ENCODE measurements at places on chromosomes 13 and 19.
A peak's percentile ranks its signal among the peaks of the same experiment; 100 is the strongest.

DNA sequence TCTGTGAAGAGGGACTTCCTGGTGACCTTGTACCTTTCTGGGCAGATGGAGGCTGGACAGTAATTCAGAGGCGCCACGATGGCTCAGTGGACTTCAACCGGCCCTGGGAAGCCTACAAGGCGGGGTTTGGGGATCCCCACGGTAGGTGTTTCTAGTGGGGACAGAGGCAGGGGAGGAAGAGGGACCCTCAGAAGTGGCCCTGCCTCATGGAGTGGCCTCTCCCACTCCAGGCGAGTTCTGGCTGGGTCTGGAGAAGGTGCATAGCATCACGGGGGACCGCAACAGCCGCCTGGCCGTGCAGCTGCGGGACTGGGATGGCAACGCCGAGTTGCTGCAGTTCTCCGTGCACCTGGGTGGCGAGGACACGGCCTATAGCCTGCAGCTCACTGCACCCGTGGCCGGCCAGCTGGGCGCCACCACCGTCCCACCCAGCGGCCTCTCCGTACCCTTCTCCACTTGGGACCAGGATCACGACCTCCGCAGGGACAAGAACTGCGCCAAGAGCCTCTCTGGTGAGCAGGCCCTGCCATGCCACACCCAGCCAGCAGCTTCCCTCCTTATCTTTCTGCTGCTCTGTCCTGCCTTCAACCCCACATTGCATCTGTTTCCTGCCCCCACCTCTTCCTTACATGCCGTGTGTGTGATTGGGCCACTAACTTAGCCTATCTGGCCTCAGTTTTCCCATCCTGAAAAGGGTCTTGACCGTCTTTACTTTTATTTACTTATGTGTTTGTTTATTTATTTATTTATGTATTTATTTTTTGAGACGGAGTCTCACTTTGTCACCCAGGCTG is 7.3 kb downstream of the ANGPTL4 start:
- DNase-seq: no peak

DNA sequence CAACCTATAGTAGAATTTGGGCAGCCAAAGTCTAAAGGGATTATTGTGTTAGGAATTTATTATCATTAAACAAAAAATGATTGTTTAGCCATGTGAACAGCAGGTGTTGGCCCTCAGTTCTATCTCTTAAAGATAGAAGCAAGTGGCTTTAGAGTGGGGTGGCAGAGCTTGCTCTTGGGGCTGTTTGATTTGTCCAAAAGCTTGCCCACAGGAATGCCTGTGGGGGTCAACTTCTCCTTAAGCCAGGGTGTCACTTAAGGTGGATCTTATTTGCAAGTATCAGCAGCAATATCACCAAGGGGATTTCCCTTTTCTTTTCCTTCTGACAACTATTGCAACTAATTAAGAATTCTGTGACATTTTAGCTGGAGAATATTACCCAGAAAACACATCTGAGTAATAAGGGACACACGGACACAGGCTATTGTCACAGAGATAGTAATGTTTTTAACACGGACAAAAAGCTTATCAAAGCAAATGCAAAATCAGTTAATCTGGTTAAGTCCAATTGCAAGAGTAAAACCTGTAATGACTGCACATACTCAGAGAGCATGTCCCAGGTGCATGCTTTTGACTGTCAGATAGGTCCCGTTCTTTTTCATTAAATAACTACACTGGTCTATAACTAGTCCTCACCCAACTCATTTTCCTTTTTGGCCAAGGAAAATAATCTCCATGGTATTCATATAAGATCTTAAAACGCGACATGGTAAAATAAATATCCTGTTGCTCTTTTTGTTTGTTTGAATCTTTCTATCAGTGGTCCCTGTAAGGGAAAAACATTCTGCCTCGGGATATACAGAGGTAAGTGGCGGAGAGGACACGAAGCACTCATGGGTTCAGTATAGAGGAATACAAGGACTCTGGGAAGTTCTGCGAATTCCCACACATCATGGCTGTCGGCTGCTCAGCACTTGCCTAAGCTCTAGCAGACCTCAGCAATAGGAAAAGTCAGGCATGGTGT is 172.1 kb upstream of the RFC3 start:
- no peak for DNase-seq

DNA sequence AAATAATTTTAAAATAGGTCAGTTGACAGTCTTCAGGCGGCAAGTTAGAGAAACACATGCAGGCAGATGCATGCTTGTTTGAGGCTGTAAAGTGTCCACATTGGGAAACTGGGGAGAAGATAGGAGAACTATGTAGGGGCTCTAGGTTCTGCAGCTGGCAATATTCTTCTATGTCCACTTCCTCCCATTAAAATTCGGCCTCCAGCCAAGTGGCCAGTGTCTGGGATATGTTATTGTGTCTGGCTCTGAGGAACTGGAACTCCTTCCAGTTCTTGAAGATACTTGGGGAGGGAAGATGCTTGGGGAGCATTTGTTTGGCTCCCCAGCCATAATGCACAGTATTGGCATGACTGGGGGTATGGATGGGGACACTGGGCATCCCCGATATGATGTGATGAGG is 20.9 kb upstream of the KLF2 start:
- DNase-seq: no peak

DNA sequence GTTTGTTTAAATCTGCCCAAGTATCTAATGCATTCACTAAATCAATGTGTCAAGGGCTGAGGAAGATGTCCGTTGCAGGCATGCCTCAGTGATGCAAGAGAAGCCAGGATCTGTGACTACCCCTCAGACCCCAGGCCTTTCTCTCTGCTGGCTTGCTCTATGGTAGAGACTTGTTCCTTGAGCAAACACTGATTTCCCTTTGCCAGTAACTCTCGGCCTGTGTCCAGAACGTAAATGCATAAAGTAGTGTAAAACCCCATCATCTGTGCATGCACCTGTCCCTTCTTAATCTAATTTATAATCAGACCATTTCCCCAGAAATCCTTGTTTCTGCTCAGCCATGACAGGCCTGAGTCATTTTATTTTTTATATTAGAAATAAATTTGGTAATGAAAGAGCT is 28.7 kb upstream of the FRY start:
- DNase-seq: no peak

GRCh38 chr13:73933795-73934194 is 200.4 kb downstream of the KLF12 start:
- no peak for DNase-seq

- DNase-seq: no peak
Observed at GRCh38 chr13:46797501-46798237, 708 bp upstream of the ESD start.

- DNase-seq: no peak
Observed at GRCh38 chr13:63408331-63409189, 1992.9 kb upstream of the PCDH20 start.

DNA sequence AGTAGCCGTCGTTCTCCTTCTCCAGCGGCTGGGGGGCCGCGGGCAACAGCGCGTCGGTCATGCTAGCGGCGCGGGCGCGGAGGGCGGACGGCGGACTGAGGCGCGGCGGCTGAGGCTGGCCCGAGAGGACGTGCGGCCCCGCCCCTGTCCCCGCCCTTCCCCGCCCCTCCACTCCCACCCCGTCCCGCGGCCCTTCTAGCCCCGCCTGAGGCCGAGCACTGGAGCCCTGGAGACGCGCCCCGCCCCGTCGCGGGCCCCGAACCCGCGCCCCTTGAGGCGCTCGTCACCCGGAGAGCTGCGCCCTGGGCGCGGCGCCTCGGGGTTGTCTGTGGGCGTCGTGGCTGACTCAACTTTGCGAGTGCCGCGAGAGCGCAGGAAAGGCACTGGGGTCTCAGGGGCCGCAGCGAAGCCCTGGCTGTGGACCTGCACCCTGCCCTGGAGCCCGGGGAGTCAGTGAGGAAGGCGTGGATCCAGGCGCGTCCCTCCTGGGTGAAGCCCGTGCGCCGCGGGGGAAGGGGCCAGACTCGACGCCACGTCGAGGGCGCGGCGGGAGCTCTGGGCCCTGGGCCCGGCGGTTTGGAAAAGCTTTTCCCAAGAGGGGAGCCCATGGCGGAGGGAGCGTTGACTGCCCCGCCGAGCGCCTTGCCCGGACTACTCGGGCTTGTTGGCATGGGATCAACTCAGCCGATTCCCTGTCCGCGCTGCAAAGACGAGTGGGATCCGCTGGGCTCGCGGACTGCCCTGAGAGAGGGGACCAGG is at the start of gene RHPN2:
RHPN2 (minus strand) TSS at position 97 of the 759 bp plus-strand sequence; CDS start at position 61, 36 bp downstream.
- peak; percentile 84 for DNase-seq

DNA sequence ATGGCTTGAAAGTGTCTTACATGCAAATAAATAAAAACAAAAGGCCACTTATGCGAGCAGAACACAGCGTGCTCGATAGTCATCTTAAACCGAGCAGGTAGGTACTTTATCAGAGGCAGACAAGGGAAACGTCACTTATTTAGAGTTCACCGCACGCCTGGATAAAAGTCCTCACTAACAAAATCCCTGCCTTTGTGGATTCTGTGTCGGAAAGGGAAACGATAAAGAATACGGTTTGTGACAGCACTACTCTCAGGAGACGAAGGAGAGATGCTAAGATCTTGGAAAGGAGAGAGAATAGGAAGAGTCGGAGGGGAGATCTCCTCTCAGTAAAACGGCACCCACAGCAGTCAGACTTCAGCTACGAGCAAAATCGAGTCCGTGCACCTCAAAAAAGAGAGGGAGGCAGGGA is 581 bp downstream of the RCBTB1 start:
- peak; percentile 43 for DNase-seq

- DNase-seq: peak; percentile 23
Observed at GRCh38 chr19:23823952-23824389, 65.3 kb upstream of the ZNF681 start.

DNA sequence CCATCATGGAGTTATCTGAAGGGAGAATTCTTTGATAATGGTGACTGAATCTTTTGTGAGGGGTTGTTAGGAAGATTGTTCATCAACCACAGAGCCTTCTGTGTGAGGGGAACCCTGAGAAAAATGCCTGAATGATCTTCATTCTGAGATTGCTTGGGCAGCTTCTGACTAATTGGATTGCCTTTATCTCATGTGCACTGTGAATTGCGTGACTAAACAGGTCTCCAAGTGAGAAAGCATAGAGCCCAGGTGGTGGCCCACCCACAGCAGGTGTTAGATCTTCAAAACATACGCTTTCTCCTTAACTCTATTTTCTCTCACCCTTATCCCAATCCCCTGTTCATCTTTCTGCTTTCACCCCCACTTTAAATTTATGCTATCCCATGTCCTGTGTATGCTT is 58.3 kb downstream of the DOCK9 start:
- peak; percentile 23 for DNase-seq

- DNase-seq: no peak
Observed at GRCh38 chr13:42769650-42770049, 11.7 kb upstream of the FAM216B start.

GRCh38 chr13:83929157-83929556 is 46.9 kb upstream of the SLITRK1 start:
- no peak for DNase-seq

GRCh38 chr19:1213391-1214286 is 8.1 kb downstream of the STK11 start:
- peak; percentile 74 for DNase-seq

GRCh38 chr13:27578121-27579030 is 42.0 kb downstream of the LNX2 start:
- DNase-seq: no peak
